ENCODE measurements at places on chromosomes 1 and 21.
A peak's percentile ranks its signal among the peaks of the same experiment; 100 is the strongest.

DNA sequence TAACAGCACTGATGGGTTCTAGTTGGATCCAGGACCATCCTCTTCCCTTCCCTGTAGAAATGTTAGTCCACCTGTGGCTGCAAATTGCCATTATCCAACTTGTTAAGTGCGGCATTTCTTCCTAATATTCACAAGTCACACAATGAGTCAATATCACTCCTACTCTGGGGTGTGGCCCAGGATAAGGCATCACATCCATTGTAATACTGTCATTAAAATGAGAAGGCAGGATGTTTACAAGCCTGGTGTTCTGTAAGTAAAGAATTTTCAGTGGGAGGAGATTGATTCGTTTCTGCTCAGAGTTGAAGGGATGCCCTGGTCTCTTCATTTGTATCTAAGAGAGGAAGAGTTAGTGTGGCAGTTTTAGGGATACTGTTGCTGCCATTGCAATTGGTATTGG, 18.1 kb upstream of the ARHGAP29 start:
- no peak for DNase-seq

DNA sequence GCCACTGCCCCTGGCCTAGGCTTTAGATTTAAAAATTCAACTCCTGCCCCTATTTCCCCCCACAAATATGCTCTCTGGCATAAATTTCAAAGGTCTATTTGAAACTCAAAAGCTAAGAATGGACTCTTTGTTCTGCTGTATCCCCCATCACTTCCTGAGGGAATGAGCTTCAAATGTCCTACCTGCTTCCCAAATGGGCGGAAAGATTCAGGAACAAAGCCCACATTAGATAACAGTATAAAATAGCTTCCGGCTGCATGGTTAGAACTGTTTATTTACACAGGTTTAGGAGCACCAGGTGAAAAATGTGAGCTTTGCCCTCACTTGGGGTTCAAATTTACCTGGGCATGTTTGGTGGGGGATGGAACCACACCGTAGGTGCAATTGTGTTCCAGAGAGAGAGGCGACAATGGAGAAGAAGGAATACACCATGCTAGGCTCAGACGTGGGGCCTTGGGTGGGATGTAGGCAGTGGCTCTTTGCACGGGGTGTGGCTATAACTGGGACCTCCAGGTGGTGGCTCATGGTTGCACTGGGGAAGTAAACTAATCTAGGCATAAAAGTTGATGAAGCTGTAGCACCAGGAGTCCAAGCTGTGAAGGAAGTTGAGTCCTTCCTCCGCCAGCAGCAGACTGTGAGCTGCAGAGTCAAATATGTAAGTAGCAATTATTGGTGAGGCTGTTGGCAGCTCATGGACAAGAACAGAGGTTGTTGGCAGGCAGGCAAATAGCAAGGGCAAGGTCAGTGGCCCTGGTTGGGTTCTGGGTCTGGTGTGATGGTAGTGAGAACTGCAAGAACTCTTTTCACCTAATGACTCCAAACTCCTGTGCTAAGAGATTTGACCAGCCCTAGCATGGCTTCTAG, 41.5 kb upstream of the SRSF10 start:
- no peak for DNase-seq

GRCh38 chr1:6011161-6011945, 19.1 kb upstream of the NPHP4 start:
- DNase-seq: peak; percentile 61

GRCh38 chr1:28845786-28846543, 34.0 kb downstream of the OPRD1 start:
- no peak for DNase-seq

- no peak for DNase-seq
These were observed 125.9 kb downstream of the PTPRC start for GRCh38 chr1:198764748-198765147.

DNA sequence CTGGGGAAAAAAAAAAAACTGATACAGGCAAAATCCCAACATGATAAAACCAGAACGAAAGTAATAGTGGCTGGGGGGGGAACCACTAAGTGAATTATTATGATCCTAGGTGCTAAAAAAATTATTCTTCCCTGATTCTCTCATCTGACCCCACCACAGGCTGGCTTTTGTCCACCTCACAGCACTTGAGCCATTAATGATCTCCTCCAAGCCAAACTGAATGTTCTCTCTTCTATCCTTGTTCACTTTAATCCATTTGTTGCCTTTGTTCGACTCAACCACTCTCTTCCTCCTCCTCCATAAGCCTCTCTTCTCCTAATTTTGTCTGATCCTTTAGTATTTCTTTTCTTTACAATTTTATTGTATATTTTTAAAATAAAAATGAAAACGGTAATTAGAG, 16.0 kb upstream of the SMYD2 start:
- no peak for DNase-seq

- DNase-seq: no peak
These were observed 96.2 kb upstream of the EDN2 start for GRCh38 chr1:41580520-41581172.

GRCh38 chr1:39391691-39392679, 99.5 kb upstream of the BMP8A start:
- no peak for DNase-seq

- DNase-seq: no peak
These were observed 44.6 kb downstream of the PDPN start for GRCh38 chr1:13628218-13628617.

GRCh38 chr1:54965624-54966340, 14.6 kb upstream of the TMEM61 start:
- peak; percentile 16 for DNase-seq

- no peak for DNase-seq
These were observed 4.3 kb upstream of the BCAR3 start for GRCh38 chr1:93685918-93686317.

DNA sequence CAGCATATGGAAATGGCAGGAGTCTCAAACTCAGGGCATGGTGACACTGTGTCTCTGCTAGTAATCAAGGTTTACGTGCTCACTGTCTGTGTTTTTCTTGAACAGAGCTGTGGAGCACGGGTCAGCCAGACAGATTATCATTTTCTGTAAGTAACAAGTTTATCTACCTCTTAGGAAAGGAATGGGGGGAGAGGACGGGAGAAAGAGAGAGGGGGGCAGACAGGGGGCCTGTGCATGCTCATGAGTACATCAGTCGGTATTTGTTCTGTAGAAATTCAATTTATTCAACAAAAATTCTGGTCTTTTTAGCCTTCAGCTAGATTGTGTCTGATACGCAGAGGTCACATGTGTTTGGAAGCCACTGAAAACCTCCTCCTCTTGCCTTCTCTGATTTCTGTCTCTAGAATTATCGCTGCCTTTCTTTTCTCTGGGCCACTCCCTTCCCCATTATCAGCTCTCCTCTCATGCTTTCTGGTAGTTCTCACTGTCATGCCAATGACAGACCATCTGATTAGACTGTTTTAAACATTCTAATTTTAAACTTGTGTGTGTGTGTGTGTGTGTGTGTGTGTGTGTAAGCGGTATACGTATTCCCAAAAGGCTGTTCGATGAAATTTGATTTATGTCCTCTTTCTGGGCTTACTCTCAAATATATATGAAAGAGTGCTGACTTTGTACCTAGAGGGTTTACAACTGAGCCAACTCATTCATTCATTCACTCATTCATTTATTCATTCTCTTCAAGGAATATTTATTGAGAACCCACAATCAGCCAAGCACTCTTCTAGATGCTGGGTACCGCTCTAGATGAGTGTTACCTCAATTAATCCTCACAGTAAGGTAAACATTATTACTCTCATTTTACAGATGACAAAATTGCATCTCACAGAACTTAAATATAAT, 636.9 kb downstream of the KIF26B start:
- DNase-seq: no peak

- DNase-seq: peak; percentile 72
These were observed 15.4 kb upstream of the GUCA2B start for GRCh38 chr1:42137766-42138165.
